A172 (cell line): ENCODE measurements at places on chromosomes 6 and 20. TPM values are rescaled to one million over a fixed set of nuclear protein-coding genes. Genes with fewer than 3 reads are reported as not detected.

DNA sequence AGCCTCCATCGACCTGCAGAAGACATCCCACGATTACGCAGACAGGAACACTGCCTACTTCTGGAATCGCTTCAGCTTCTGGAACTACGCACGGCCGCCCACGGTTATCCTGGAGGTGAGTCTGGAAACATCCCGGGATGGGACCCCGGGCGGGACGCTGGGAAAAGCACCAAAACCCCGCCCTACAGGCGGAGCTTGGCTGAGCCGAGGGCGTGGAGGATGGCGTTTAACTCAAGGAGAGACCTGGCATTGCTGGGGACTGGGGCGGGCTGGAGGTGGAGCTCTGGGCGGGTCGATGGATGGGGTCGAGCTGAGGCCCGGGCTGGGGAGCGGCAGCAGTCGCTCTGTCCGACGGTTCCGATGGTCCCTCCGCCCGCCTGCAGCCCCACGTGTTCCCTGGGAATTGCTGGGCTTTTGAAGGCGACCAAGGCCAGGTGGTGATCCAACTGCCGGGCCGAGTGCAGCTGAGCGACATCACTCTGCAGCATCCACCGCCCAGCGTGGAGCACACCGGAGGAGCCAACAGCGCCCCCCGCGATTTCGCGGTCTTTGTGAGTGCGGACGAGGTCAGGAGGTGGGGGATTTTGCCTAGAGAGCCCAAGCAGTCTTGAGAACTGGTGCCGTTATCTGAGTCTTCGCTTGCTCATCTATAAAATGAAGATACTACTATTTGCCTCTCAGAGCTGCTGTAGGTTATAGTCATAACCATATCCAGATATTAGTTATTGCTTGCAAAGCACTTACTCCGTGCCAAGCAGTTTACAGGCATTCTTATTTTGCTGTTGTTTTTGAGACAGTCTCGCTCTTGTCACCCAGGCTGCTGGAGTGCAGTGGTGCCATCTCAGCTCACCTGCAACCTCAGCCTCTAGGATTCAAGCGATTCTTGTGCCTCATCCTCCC, 3.8 kb downstream of the SPAG4 start:
- DNase-seq, result no peak

DNA sequence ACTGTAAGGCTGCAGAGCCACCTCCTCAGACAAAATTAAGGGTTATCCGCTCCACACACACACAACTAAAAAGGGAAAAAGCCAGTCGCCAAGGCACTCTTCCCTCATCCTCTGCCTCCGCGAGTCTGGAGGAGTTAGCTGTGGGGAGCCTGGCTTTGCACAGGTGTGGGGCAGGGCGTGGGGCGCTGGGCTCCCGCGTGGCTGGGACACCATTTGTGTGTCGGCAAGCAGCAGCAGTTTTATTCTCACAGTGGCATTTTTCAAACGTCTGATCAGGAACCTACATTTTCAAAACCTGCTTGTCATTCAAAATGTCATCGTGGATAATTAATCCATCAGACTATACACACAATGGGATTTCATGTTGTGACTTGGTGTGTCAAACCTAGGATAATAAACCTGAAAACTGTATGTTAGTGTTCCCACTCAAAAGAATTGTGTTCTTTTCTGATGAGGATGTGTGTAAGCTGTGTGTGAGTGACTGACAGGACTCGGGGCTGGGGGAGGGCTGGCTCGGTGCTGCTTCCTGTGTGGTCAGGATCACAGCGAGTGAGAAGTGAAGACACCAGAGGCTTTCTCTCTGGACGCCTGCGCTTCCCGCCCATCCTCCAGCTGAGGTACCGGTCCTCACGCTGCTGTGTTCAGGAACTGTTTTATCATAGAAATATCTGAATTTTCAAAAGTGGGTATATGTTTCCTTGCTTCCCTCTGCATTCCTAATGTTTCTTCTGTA, 83.1 kb downstream of the IRF4 start:
- peak; percentile 13 for DNase-seq

DNA sequence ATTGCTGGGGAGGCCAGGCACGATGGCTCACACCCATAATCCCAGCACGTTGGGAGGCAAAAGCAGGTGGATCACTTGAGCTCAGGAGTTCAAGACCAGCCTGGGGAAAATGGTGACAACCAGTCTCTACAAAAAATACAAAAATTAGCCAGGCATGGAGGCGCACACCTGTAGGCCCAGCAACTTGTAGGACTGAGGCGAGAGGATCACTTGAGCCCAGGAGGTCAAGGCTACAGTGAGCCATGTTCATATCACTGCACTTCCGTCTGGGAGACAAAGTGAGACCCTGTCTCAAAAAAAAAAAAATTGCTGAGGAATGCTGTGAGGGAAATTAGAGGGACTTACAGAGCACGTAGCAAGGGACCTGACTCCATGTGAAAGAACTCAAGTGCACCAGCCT, 40.8 kb upstream of the ID1 start:
- no peak for DNase-seq

DNA sequence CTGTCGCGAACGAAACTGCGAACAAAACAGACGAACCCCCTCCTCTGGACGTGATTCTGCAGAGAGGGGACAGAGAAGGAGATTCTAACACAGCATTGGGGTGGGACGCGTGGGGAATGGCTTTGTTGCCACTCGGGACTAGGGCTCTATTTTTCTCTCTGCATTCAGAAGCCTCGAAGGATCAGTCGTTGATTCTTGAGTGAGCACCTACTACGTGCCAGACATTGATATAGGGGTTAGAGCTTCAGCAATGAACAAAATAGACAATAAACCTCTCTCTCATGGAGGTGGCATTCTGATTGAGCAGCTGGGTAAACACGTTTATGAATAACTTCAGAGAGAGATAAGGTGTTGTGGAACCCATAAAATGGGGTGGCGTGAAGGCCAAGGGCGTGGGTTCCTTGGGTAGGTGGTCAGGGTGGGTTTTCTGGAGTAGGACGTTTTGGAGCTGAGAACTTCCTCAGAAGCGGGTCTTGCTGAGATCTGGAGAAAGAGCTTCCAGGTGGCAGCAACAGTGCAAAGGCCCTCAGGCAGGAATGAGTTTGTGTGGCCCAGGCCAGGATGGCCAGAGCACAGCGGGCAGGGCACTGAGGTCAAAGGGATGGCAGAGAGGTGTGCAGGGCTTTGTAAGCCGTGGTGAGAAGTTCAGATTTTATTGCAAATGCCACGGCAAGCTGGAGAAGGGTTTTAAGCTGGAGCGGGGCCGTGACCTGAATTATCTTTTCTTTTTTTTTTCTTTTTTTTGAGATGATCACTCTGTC, 884 bp downstream of the SLC2A10 start:
- no peak for DNase-seq

The OR12D3 gene
- total RNA-seq, result not detected in 2 replicates

DNA sequence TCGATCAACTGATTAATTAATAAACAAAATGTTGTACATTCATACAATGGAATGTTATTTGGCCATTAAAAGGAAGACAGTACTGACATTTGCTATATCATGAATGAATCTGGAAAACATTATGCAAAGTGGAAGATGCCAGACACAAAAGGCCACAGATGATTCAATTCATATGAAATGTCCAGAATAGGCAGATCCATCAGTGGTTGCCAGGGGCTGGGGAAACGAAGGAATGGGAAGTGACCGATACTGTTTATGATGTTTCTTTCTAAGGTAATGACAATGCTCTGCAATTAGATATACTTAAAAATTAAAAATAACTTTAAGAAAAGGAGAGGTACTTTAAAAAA, 37.2 kb downstream of the ELOVL5 start:
- no peak for DNase-seq

DNA sequence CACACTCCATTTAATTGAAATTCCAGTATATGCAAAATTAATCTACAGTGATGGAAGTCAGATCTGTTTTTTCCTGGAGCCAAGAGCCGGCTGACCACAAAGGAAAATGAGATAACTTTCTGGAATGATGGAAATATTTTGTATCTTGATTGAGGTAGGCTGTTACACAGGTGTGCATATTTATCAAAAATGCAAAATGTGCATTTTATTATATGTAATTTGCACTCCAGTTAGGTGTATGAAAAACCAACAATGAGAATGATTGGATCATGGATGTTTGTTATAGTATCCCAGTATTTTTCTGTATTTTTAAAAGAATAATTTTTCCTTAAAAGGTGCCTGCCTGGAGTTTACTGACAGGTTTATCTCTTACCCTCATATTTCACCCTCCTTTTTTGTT, 242.0 kb upstream of the JAG1 start:
- DNase-seq, result no peak

DNA sequence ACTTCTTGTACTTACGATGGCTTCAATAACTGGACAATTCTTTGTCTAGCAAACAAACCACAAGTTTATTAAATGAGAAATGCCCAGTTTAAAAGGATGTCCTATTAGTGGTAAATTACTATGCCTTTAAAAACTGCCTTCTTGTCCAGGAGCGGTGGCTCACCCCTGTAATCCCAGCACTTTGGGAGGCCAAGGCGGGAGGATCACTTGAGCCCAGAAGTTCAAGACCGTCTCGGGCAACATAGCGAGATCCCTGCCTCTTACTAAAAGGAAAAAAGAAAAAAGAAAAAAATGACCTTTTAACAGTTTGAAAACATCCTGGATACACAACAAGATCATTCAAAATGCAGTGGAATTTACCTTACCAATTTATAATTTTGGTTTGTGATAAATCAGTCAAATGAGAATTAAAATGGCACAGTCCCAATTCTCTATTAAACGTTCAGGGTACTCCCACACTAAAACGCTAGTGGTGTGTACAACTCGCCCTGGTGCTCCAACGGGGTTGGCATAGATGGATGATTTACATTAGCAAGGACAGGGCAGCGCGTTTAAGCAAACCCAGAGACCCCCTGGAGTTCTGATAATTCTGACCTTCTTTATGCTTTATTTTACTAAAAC, 2.3 kb downstream of the ZBTB2 start:
- no peak for DNase-seq

DNA sequence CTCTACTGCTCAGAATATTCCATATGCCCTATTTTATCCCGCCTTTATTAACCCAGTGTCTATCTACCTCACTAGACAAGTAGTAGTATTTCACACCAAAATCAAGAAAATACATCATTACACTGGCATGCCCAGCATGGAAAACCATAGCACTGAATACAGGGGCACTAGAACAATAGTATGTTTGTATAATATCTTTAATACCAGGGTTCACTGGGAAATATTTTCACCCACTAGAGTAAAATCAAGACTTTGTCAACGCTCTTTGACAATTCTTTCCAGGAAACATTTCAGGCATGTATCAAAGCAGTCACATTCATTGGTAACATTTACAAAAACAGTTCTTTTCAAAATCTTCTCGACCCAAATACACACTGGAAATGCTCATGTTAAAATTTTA, 119.3 kb upstream of the BEND6 start:
- no peak for DNase-seq

DNA sequence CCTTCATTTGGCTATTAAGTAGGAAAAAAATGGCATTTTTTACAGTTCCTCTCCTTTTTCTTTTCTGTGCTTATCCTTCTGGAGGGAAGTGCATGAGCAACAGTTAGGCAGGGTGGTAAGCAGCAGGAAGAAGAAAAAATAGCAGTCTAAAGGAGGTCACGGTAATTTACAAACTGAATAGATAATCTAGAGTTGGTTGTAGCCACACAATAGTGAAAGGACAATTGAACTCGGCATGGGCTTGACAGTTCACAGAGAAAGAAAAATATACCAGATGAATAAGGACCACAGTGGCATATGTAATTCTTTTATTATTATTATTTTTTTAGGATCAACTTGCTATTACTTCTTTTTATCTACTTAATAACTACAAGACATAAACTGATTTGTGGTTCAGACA, 358.6 kb downstream of the BTBD9 start:
- no peak for DNase-seq

DNA sequence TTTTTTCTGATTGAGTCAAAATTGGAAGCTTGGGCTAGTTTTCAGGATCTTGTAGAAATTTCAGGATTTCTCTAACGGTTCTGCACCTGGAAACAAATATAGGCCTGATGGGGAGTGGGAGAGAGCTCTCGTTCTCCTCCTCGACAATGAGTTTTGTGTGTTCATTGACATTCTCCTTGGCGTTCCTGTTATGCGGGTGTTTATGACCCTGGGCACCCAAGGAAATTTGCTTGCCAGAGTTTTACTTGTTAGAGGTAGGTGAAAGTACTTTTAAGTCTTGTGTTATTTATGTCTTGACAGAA, 2.2 kb downstream of the ASXL1 start:
- DNase-seq, result no peak

DNA sequence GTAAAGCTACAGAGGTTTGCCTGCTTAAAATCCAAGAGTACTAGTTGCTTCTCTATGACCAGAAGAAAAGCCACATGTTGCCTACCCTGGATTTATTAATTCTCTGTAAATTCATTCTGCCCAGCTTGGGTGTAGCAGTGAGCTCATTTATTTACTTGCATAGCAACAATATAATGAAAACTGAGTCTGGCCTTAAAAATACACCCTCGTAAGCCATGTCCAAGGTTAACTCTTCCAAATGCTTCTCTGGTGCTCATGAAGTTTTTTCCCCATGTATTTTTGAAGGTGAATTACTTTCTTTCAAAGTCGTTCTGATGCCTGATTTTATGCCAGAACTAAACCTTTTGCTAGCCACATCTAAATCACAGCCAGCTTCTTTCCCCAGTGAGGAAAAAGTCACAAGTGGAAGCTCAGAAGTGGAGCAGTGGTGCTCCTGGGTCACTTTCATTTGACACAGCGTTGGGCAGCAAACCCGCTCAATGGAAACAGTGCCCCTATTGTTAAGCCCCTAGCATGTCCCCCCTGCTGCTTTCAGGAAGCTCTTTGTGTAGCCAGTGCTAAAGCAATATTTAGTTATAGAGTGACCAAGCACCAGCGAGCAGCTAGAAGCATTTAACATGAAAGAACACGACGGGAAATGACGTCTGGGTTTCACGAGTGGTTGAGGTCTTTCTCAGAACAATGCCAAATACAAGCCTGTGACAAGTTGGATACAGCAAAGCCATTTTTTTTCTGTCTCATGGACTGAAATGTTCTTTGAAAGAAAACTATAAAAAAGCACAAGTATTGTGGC, 29.8 kb downstream of the NEDD9 start:
- DNase-seq, result no peak

The SAPCD1 gene
- 1.1 and 3.0 TPM in 2 replicates for total RNA-seq

DNA sequence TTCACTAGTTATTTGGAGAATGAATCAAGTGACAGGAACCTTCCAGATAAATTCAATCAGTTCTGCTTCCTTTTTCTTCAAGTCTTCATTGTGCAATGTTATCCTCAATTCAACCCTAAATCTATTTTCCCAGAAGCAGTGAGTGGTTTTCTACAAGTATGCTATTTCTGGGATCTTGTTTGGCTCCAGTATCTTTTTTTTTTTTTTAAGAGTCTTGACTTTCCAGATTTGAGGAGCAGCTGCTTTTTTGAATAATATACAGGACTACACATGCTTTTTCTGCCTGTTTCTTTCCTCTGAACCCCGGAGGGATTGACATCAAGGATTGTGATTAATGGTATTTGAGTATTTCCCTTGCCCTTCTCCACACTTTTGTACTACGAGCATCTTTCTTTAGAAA, 339.2 kb upstream of the JAG1 start:
- no peak for DNase-seq

GRCh38 chr20:54469293-54469692, 6.1 kb upstream of the DOK5 start:
- no peak for DNase-seq

The UBE2J1 gene
- total RNA-seq, result 36.5 and 39.4 TPM in 2 replicates

- DNase-seq, result peak; percentile 65
Measured at GRCh38 chr6:161406646-161407045, 132.8 kb upstream of the AGPAT4 start.

- no peak for DNase-seq
Measured at GRCh38 chr6:43931201-43931600, 161.2 kb downstream of the VEGFA start.

GRCh38 chr6:124604719-124605118, 357.5 kb upstream of the RNF217 start:
- no peak for DNase-seq

The PAK5 gene
- not detected in 2 replicates for total RNA-seq
